Endothelial cell (in vitro differentiated cells): ENCODE measurements at places on chromosomes 6 and 20.
A peak's percentile ranks its signal among the peaks of the same experiment; 100 is the strongest.

GRCh38 chr6:140071601-140072062, 697.2 kb upstream of the CITED2 start:
- DNase-seq, result no peak

GRCh38 chr6:119096721-119097565, 18.5 kb upstream of the FAM184A start:
- DNase-seq, result peak; percentile 40

GRCh38 chr6:154757352-154758050, 24.3 kb downstream of the SCAF8 start:
- no peak for DNase-seq

DNA sequence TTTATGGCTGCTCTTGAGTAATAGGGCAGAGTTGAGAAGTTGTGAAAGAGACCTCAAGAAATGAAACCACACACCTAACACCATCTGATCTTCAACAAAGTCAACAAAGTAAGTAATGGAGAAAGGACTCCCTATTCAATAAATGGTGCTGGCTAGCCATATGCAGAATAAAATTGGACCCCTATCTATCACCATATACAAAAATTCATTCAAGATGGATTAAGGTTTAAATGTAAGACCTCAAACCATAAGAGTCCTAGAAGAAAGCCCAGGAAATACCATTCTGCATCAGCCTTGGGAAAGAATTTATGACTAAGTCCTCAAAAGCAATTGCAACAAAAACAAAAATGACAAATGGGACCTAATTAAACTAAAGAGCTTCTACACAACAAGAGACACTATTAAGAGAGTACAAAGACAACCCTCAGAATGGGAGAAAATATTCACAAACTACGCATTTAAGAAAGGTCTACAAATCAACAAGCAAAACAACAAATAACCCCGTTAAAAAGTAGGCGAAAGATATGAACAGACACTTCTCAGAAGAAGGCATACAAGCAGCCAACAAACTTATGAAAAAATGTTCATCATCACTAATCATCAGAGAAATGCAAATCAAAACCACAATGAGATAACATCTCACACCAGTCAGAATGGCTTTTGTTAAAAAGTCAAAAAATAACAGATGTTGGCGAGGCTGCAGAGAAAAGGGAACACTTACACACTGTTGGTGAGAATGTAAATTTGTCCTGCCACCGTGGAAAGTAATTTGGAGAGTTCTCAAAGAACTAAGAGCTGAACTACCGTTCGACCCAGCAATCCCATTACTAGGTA, 4.0 kb downstream of the MAP3K5 start:
- DNase-seq, result no peak

DNA sequence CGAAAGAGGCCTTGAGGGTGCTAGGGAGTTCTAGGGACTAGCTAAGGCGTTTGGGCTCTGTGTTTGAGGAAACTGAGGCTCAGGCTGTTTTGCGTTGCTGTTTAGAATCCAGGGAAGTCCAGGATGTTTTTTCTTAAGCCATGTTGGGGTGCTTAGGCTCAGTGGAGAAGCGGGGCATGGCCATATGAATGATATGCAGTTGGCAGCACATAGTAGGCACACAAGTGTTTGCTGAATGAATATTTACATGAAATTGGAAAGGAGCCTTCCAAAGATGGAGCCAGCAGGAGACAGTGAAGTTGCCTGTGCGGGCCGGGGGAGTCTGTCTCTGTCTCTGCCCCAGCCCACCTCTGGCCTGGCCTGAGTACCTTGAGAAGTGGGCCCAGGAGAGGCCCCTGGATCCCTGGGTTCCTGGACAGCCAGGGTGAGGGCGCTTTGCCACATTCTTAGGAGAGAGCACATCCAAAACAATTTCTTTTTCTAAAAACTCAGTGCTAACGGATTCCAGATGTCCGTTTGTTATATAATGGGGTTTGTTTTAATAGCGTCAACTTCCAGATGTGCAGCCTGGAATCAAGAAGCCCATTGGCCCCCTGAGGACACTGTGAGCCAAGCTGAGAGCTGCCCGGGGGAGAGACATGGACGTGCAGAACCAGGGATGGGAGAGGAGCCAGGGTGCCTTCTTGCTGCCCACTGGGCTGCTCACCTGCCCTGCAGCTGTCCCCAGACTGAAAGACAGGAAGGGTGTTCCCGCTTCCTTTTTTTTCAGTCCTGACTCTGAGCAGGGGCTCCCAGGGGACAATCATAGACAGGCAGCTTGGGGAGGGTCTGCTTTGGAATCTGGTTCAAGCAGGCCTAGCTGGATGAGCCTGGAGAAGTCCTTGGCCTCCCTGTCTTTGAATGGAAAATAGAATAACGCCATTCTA, 20.1 kb upstream of the EMILIN3 start:
- no peak for DNase-seq

- DNase-seq, result peak; percentile 74
Observed at GRCh38 chr20:3818155-3819151, 1.9 kb upstream of the AP5S1 start.

DNA sequence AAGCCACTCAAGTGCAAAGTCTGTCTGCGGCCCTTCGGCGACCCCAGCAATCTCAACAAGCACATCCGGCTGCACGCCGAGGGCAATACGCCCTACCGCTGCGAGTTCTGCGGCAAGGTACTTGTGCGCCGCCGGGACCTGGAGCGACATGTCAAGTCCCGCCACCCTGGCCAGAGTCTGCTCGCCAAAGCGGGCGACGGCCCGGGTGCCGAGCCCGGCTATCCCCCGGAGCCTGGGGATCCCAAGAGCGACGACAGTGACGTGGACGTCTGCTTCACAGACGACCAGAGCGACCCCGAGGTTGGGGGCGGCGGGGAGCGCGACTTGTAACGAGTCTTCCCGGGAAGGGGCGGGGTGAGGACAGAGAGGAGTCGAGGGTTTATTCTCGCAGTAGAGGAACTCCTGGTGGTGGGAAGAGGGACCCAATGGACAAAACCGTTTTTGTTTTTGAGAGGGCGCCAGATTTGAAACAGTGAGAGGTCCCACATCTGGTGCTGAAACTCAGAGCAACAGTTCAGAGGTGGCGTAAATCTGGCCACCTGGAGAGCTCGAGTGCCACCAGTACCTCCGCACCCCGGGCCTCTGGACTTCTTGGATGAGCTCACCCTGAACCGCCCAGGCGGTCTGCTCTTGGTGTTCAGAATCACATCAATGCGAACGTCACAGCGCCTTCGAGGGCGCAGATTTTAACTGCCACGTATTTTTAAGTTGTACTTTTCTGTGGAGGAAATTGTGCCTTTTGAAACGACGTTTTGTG, 8.0 kb downstream of the PRDM13 start:
- DNase-seq, result no peak

DNA sequence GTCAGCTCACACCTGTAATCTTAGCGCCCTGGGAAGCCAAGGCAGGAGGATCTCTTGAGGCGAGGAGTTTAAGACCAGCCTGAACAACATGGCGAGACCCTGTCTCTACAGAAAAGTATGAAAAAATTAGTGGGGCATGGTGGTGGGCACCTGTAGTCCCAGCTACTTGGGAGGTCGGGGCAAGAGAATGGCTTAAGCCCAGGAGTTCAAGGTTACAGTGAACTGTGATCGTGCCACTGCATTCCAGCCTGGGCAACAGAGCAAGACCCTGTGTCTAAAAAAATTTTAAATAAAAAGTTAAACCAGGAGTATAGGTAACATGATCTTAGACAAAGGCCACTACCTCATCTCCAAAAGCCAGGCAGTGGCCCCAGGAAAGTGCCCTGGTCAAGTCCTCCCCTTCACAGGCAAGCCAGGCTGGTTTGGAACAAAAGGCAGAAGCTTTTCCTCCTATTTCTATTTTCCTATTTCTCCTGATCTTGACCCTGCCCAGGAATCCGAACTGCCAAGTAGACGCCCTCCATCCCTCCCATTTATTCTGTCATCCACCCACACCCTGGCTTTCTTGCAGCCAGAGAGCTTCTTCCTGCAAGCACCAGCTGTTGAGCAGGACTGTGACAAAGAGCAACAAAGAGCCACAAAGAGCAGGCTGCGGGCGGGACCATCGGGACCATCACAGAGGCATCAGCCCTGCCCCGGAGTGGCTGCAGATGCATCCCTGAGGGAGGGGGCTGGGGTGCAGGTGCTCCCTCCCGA, 149.9 kb upstream of the AFDN start:
- no peak for DNase-seq

GRCh38 chr6:170444056-170444591, 109.0 kb downstream of the PSMB1 start:
- no peak for DNase-seq
